ENCODE measurements at places on chromosomes 16 and 17.

DNA sequence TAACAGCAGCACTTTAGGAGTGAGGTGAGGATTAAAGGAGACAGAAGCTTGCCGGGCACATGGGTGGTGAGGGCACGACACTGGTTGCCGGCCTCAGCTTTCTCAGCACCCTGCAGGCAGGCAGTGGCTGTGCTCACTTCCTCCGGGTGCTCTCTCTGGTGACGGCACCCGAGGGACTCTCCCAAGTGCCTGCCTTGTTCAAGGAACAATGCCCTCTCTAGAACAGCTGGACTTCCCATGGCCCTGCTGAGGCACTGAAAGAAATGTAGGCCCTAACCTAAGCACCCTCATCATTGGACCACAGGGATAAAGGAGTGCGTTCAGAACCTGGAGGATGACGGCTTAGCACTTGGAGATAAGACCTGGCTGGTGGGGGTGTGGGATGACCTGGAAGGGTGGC, 72.7 kb downstream of the N4BP1 start:
- no peak for DNase-seq

- no peak for DNase-seq
These were observed 39.1 kb downstream of the CDRT15 start for GRCh38 chr17:14197586-14197985.

DNA sequence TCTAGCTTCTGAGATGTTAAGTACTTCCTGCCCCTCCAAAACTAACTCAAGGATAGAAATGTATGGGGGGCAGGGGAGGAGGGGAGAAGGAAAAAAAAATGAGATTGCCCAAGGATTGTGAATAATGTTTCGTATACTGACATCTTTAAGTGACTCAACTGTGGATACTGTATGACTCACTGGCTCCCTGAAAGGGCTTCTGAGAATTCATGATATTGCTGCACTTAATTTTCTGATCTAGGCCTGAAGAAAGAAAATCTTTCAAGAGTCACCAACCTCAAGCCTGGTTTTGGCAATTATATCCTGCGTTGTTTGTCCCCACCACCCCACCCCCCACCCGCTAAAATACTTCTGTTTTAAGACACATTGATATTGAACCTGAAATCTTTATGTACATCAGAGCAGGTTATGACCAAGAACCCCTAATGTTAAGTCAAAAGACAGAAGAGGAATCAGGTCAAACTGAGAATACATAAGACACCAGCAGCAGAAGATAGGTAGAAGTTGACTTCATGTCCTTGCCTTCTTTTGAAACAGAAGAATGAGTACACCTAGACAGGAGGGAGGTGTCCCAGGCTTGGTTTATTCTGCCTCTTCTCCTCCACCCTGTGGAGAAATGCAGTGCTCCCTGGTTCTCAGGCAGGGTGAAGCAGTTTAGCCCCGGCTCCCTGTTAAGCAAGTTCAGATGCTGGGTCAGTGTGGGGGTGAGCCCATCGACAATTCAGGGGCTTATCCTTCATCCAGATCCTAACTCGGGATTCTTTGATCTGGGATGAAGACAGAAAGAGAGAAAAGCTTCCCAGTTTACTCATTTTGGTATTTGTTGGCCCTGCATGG, 3.3 kb upstream of the FBXL20 start:
- no peak for DNase-seq

DNA sequence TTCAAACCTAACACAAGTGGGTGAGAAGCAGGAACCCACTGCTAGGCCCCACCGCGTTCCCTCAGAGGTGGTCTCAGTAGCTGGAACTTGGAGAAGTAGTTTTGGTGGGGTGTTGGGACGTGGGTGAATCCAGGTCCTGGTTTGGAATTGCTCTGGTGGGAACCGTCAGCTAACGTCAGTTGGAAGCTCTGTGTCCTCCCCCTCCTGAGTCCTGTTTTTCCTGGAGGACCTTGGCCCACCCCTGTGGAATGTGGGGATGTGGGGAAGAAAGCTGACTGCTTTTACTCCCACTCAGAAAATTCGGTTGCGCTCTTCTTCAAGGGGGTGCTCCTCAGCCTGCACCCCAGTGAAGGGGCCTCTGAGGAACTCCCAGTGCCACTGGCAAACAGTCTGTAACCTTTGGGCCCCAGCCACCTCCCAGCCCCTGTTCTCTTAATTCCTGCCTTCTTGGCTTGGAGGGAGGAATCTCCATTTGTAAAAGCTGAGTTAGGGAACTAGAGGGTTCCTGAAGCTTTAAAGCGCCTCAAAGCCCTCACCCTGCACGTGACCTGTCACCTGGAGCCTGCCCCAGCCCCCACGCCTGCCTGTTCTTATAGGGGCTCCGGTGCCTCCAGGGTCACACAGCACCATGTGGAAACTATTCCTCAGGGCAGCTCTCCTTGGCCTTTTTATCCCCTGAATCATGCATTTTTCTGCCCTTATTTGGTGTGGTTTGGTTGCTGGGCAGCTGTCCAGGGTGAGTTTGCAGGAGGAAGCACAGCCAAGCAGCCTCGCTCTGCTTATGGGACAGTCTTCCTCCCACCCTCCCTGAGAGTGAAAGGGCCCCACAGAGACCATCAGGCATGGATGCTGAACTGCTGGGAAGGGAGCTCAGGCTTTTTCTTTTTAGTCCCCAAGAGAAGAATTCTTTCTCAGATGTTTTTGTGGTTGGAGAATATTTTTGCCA, 16.2 kb upstream of the NAGLU start:
- no peak for DNase-seq

- DNase-seq, result no peak
These were observed 227.6 kb upstream of the ASIC2 start for GRCh38 chr17:33520426-33521330.

GRCh38 chr17:70313086-70313852, 143.9 kb downstream of the KCNJ2 start:
- DNase-seq, result no peak

DNA sequence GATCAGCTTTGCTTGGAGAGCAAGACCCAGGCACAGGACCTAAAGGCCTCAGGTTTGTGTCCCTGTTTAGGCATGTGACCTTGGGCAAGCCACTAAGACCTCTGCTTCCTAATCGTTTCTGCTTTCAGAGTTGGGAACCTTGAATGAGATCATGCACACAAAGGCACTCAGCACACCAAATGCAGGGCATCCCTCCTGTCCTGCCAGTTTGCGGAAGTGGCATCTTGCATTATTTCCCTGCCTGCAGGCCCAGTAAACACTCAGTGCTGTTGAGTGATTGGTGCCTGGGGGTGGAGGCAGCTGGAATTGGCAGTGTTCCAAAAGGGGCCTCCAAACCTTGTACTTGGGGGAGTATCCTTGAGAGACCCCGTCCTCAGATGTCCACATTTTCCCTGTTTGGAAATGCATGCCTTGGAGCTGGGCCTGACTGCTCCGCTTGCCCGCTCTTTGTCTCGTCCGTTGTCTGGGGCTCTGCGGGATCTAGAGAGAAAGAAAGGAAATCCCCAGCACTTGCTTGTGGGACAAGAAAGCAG, 28.7 kb downstream of the MRM1 start:
- no peak for DNase-seq

- no peak for DNase-seq
These were observed 28.7 kb downstream of the ABR start for GRCh38 chr17:1150863-1151600.

Data from activated CD4-positive, CD25-positive, alpha-beta regulatory T cell treated with anti-CD3 and anti-CD28 coated beads, Interleukin-2, amount 50 U/mL, for 16 hours (primary cell).